Pancreas (tissue), 10 donors: ENCODE measurements at places on chromosomes 1 and 21. TPM values are rescaled to one million over a fixed set of nuclear protein-coding genes. Genes with fewer than 3 reads are reported as not detected.
A peak's percentile ranks its signal among the peaks of the same experiment; 100 is the strongest.

Gene TFF2
- total RNA-seq: 0.28 TPM

GRCh38 chr1:62381831-62382657 is 54.8 kb upstream of the USP1 start:
- no peak for DNase-seq
- H3K27me3 ChIP-seq: no peaks in the 10 kb centered on the region
- no peak overlapping the region for H3K27ac ChIP-seq
- H3K36me3 ChIP-seq: no peaks in the 10 kb centered on the region
- H3K4me1 ChIP-seq: peaks cover 14% of the 10 kb centered on the region
- H3K4me3 ChIP-seq: no peak overlapping the region

Gene AGT
- 1.1 TPM for total RNA-seq

DNA sequence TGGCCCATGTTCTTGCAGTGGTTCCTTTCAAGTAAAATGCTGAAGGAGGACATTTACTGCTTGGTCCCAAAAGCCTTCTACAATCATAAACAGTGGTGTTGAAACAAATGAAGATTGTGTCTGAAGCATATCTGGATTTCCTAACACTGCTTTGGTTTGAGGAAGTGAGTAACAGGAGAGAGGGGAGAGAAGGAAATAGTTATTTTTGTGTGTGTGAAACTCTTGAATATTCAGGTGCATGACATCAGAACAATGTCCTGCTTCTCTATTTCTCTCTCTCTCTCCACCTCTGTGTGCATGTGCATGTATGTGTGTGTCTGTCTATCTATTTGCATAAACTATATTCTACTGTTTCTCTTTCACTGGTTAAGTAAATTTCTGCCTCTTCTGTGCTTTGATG is 61.4 kb upstream of the TNFSF18 start:
- no peaks in the 10 kb centered on the region for H3K4me1 ChIP-seq
- DNase-seq: no peak
- H3K27ac ChIP-seq: no peak overlapping the region
- no peaks in the 10 kb centered on the region for H3K36me3 ChIP-seq
- H3K4me3 ChIP-seq: no peak overlapping the region

GRCh38 chr1:119908661-119909060 is 12.3 kb upstream of the ADAM30 start:
- no peak overlapping the region for H3K4me3 ChIP-seq
- no peak for DNase-seq
- H3K4me1 ChIP-seq: no peaks in the 10 kb centered on the region
- no peaks in the 10 kb centered on the region for H3K36me3 ChIP-seq
- no peak overlapping the region for H3K27ac ChIP-seq

- no peak overlapping the region for H3K27ac ChIP-seq
- no peak overlapping the region for H3K4me3 ChIP-seq
- peak; percentile 49 for DNase-seq
- H3K27me3 ChIP-seq: no peaks in the 10 kb centered on the region
Observed at GRCh38 chr1:45359882-45360513, 19.8 kb upstream of the MUTYH start.

Gene SSX2IP
- 3.3 TPM for total RNA-seq

Gene ACTL8
- total RNA-seq: not detected

DNA sequence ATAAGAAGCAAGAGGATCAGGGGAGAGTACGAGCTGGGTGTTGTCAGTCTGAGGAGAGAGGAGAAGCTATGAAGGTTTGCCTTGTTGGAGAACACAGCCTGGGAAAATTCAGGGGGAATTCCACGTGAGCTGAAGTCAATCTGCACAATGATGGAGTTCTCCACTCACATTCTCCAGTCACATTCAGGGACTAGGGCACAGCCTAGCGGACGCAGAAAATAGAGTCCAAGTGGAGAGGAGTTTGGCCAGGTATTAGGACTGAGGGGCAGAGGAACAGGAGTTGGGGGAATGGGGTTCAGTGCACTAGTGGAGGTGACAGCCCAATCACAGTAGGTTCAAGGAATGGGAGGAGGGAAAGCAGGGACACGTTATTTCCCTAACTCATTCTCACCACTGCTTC is 124.0 kb downstream of the KCNH1 start:
- DNase-seq: no peak
- H3K4me3 ChIP-seq: no peak overlapping the region
- no peaks in the 10 kb centered on the region for H3K36me3 ChIP-seq

GRCh38 chr1:152444045-152444444 is 30.0 kb upstream of the CRNN start:
- H3K36me3 ChIP-seq: no peaks in the 10 kb centered on the region
- no peak for DNase-seq
- no peaks in the 10 kb centered on the region for H3K4me1 ChIP-seq

Gene AIDA
- total RNA-seq: 25.3 TPM

Gene WNT3A
- not detected for total RNA-seq
